Kidney (tissue), 22 donors: ENCODE measurements at places on chromosomes 5 and 9. TPM values are rescaled to one million over a fixed set of nuclear protein-coding genes. Genes with fewer than 3 reads are reported as not detected.

DNA sequence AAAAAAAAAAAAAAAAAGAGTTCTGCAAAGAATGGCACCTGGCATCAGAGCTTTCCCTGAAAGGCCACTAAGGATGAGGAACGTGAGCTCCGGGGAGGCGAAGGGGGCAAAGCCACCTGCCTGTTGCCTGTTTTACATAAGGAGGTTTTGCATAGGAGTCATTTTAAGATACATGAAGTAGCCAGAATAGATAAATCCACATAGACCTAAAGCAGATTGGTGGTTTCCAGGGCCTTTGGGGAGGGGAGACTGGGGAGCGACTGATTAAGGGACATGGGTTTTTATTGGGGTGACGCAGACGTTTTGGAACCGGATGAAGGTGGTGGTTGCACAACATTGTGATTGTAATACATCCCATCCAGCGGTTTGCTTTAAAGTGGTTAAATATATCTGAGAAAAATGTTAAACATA lies 7.1 kb downstream of the NEK6 start:
- no peak for DNase-seq

GRCh38 chr5:165161204-165161603 lies 1655.8 kb downstream of the MAT2B start:
- DNase-seq, result no peak

- DNase-seq, result no peak
Observed at GRCh38 chr5:143318270-143318669, 85.2 kb downstream of the NR3C1 start.

Gene FRMPD1
- 0.19 TPM for total RNA-seq
